ENCODE measurements at places on chromosomes 12 and 14.

GRCh38 chr14:24036169-24036962, 15.4 kb upstream of the CARMIL3 start:
- peak; percentile 62 for DNase-seq

DNA sequence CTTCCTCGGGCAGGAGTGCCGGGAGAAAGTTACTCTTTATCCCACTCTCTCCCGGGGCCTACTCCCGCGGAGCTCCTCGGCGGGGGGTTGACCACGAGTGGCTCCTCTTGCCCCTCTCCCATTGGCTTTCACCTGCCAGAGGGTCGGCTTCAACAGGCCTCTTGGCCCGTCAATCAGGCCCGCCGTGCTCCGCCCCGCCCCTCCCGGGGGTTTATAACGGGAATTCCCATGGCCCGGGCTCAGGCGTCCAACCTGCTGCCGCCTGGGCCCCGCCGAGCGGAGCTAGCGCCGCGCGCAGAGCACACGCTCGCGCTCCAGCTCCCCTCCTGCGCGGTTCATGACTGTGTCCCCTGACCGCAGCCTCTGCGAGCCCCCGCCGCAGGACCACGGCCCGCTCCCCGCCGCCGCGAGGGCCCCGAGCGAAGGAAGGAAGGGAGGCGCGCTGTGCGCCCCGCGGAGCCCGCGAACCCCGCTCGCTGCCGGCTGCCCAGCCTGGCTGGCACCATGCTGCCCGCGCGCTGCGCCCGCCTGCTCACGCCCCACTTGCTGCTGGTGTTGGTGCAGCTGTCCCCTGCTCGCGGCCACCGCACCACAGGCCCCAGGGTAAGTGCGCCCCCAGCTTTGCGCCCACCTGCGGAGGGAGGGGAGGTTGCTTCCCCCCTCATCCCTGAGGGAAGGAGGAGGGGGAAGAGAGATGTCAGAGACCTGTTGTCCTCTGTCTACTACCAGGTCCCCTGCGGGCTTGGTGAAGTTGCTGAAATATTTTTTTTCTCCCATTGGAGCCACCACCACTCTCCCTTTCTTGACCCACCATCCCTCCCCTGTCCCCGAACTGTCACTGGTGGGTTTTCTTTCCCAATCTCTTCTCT, at the start of gene SMOC1:
TSS of gene SMOC1 (plus strand) at position 242 of the 869 bp plus-strand sequence. CDS start at position 505, 263 bp downstream.
- DNase-seq, result no peak

GRCh38 chr12:100827901-100828520, 33.4 kb downstream of the ANO4 start:
- DNase-seq, result no peak

GRCh38 chr14:54332490-54332889, 64.3 kb upstream of the CDKN3 start:
- no peak for DNase-seq

- DNase-seq, result no peak
Observed at GRCh38 chr12:51049525-51049924, 1.4 kb downstream of the LETMD1 start.

- DNase-seq, result no peak
Observed at GRCh38 chr12:66144791-66145754, 14.5 kb upstream of the LLPH start.

DNA sequence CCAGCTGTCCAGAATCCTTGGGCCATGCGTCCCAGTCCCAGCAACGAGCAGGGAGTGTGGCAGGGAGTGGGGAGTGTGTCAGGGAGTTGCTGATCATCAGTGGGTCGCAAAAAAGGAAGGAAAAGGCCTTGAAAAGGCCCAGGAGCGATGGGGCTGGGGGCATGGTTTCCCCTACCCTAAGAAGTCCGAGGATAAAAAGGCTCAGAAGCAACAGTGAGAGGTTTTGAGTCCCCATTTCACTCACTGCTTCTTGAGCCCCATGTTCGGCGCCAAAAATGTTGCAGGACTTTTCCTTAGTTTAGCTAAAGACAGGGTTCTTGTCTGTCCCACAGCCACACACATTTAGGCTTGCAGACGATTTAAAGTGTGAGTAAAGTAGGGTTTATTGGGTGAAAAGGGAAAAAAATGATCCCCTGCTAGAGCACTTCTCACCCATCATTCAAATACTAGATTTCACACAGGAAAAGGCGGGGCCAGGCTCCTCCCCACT, 189.5 kb downstream of the KCNC2 start:
- no peak for DNase-seq

DNA sequence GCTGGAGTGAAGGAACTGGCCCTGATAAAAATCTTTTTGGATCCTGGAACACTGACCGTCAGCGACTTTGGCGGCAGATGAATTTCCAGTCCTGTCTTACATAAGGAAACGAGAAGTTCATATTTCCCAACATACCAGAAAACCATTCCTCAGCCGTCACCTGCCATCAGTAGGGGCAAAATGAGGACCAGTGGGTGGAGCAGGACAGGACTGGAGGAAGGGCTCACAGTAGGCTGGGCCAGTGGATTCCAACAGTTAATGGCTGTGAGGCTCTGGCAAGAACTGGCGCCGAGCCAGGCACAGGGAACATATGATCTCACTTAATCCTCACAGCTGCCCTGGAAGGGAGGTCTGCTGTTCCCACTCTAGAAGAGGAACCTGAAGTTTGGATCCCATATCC, 67.2 kb upstream of the FAM181A start:
- DNase-seq, result no peak

DNA sequence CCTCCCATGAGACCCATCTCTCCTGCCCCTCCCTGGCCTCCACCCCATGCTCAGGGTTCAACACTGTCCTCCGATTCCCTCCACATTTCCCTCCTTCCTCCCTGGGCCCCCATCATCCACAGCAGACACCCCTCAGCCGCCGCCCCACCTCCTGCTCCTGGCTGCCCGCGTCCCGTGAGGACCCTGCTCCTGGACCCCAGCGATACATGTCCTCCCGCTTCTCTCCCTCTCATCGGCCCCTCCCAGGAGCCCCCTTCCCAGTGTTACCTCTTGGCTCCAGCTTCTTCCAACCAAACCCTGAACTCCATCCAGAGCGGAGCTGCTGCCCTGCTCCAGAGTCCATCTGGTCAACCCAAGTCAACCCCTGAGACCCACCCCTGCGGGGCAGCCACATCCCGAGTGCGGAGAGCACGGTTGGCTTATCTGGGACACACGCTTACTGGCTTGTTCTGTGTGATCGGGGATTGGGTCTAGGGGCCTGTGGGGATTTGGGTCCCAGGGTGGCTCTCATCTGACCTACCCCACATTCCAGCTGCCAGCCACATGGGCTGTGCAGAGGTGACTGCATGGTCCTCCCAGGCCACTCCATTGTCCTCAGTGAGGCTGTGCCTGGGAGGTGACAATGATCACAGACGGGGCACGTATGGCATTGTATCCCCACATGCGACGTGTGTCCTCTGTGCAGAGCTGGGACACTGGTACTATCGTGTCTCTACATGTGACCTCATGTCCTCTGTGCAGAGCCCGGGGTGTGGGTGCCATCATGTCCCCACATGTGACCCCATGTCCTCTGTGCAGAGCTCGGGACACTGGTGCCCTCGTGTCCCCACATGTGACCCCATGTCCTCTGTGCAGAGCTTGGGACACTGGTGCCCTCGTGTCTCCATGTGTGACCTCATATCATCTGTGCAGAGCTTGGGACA, 333.6 kb downstream of the ADGRD1 start:
- no peak for DNase-seq

DNA sequence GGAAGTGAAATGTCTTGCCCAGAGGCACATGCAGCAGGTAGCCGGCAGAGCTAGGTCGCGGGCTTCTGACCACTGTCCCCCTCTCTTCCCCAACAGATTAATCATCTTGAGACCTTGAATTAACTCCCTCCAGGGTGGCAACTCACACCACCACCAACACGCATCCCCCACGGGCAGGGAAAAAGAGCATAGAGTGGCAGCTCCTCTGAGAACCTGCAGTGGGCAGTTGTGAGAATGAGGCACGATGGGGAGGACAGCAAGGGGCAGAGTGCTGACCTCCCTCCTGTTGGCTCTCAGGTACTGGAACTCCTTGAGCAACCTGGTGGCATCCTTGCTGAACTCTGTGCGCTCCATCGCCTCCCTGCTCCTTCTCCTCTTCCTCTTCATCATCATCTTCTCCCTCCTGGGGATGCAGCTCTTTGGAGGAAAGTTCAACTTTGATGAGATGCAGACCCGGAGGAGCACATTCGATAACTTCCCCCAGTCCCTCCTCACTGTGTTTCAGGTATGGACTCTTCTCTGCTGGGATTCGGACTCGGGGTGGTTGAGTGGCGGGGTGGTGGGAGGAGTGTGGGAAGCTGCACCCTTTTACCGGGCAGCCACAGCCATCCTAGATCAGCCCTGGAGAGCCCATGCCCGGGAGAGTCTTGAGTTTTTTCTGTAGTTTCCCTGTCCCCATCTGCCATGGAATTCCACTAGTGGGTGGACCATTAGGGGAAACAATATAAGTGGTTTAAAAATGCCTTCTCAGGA, 213.3 kb upstream of the FKBP4 start:
- DNase-seq, result no peak

- no peak for DNase-seq
Observed at GRCh38 chr12:43179486-43179885, 372.5 kb downstream of the ADAMTS20 start.

Data from activated naive CD4-positive, alpha-beta T cell (primary cell).